ENCODE measurements at places on chromosomes 5 and 9.

DNA sequence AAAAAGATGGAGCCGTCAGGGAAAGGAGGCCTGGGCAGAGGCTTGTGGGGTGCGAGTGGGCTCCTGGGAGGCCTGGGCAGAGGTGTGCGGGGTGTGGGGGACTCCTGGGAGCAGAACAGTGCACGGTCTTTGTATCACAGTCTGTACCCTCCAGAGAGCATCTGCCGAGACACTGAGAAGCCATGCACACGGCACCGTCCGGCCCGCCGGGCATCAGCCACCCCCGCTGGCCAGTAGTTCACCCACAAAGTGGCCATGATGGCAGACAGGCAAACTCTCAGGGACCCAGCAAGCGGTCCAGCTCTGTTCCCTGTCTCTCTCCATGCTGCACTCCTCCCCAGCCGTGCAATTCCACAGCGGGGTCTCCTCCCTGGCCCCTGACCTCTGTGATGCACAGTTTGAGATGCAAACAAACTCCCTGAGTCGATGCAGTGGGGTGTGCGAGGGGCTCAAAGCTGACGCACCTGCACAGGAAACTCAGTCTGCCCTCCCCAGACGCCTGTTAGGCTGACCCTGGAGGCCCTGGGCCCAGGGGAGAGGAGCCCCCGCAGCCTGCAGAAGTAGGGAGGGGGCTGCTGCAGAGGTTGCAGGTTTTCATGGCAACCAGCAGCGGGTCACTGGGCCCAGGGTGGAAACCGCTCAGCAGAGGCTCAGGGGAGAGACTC is 9.1 kb upstream of the GPSM1 start:
- DNase-seq, result no peak

DNA sequence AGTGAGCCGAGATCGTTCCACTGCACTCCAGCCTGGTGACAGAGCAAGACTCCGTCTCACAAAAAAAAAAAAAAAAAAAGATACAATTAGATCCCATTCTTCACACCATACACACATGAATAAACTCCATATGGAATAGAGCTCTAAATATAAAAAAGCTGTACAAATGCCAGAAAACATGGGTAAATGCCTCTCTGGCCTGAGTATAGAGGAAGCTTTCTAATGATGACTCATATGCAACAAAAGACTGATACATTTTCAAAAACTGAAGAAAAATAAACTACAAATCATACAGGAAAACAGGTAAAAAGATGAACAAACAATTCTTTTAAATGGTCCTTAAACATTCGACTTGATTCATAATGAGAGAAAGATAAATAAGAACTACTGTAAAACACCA is 8.6 kb downstream of the ZFP62 start:
- no peak for DNase-seq

- no peak for DNase-seq
Observed at GRCh38 chr9:90890146-90890810, 88.7 kb downstream of the SYK start.

DNA sequence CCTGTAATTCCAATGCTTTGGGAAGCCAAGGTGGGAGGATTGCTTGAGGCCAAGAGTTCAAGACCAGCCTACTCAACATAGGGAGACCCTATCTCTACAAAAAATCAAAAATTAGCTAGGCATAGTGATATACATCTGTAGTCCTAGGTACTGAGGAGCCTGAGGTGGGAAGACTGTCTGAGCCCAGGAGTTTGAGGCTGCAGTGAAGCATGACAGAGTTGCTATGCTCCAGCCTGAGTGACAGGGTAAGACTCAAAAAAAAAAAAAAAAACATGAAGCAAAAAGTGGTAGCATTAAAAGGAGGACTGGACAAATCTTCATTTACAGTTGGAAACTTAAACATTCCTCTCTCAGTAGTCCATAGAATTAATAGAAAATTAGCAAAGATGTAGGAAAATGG is 9.8 kb downstream of the CCNG1 start:
- DNase-seq, result no peak

- no peak for DNase-seq
Observed at GRCh38 chr5:153399595-153399994, 90.9 kb upstream of the GRIA1 start.

- no peak for DNase-seq
Observed at GRCh38 chr5:6386271-6386670, 7.9 kb upstream of the MED10 start.

GRCh38 chr9:14445946-14446345 is 132.0 kb upstream of the NFIB start:
- DNase-seq, result no peak

DNA sequence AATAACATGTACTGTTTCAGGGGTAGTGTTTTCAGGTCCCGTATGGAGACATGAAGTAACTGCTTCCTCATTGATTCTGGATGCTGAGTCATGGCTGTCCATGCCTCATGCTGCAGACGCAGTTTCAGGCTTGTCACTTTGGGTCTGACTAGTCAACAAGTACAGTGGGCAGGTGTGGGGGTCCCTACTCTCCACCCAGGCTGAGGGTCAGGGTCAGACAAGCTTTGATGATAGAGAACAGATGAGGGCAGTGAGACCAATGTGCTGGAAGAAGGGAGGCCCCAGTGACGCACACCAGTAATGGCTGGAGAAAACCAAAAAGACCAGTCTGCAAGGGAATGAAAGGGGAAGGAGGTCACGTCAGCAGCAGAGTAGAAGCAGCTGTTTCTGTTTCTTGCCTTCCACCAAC is 80.0 kb upstream of the NFIL3 start:
- no peak for DNase-seq

DNA sequence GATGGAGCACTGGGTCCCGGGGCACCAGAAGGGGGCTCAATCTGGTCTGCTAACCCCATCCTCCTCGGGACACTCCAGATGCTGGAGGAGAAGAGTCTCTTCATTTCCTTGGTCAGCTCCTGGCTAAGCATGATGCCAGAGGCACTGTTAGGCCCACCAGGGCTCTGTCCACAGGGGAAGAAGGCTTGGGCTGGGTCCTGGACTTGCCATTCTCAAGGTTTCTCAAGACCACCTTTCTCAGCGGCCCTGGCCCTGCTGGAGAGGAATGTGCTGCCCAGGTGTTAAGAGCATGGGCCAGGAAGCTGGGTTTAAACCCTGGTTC is 7.9 kb downstream of the SH2D3C start:
- DNase-seq, result no peak

GRCh38 chr5:143064218-143064641 is 294.1 kb downstream of the ARHGAP26 start:
- no peak for DNase-seq

DNA sequence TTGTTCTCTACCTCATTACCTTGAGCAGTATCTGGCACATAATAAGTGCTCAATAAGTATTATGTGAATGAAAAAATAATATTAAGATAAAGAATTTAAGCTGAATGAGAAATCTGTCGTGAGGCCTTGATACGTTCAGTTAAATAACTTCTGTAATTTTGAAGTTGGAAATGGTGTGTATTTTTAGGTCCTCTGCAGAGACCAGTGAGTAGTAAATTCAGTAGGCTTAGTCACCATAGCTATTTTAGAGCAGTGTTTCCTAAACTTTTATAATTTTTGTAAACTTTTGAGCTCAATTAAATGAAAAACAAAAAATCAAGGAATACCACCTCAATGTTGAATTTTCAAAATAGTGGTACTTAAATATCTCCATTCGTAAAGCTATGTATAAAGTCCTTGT is 25.0 kb downstream of the ERBIN start:
- no peak for DNase-seq

DNA sequence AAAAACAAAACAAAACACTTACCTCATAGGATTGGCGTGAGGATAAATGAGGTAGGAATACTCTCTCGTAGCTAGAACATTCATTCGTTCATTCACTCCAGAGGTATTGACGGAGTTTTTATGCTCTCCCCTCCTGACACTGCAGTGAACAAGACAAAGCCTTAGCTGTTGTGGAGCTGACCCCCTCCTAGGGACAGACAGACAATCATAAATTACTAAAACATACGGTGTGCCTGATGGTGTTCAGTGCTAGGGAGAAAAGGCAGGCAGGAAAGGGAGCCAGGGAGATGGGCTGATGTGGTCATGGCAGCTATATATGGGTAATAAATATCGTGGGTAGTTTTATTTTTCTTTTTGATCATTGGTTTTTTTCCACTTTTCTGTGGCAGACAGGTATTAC is 5.7 kb upstream of the BRD3 start:
- DNase-seq, result no peak

Data from activated T-cell treated with anti-CD3 and anti-CD28 coated beads for 1 hour (primary cell).